ENCODE measurements at places on chromosomes 13 and 19. TPM values are rescaled to one million over a fixed set of nuclear protein-coding genes. Genes with fewer than 3 reads are reported as not detected.

DNA sequence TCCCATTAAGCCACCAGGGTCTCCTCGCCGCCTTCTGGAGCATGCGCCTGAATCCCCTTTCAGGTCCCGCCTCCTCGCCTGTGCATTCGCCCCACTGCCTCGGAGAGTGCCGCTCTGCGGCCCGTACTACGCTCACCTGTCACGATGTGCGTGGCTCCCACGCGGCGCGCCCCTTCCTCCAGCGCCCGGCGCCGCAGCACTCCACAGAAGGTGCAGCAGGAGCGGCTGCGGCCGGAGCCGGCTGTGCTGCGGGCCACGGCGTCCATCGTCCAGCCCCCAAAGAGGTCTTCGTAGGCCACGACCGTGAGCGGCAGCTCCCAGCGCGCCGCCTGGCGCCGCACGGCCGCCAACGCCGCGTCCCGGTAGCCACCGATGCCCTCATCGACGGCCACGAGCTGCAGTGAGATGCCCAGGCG is 4.3 kb downstream of the CTU1 start:
- DNase-seq, result no peak

- no peak for DNase-seq
Observed at GRCh38 chr13:113302986-113303385, 5.9 kb downstream of the LAMP1 start.

- DNase-seq, result no peak
Observed at GRCh38 chr19:41933693-41934426, 5.6 kb upstream of the ERFL start.

GRCh38 chr19:30148039-30148790 is 206.2 kb downstream of the URI1 start:
- DNase-seq, result no peak

GRCh38 chr19:37845932-37846331 is 60.5 kb downstream of the WDR87 start:
- no peak for DNase-seq

GRCh38 chr13:111857336-111857735 is 209.6 kb upstream of the SOX1 start:
- DNase-seq, result no peak

DNA sequence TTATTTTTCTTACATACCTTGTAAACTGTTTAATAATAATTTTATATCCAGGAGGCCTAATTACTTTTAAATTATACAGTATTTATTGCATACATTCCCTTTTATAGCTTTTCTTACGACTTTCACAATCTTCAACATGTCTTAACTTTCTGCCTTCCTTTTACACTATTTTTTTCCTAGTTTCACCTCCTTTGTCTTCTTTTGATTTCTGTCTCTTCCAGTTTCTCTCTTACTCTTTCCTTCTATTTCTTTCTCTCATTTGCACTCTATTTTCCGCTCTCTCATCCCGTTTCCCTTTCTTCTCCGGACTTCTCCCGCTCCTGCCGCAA is 11.5 kb downstream of the ZNF552 start:
- no peak for DNase-seq

- DNase-seq, result no peak
Observed at GRCh38 chr19:31296741-31297390, 52.4 kb downstream of the TSHZ3 start.

- DNase-seq, result no peak
Observed at GRCh38 chr19:43934055-43934984, 762 bp downstream of the ZNF45 start.

- no peak for DNase-seq
Observed at GRCh38 chr19:3243819-3244700, 19.6 kb downstream of the CELF5 start.

GRCh38 chr13:65724226-65724625 is 1505.9 kb downstream of the PCDH9 start:
- DNase-seq, result no peak

DNA sequence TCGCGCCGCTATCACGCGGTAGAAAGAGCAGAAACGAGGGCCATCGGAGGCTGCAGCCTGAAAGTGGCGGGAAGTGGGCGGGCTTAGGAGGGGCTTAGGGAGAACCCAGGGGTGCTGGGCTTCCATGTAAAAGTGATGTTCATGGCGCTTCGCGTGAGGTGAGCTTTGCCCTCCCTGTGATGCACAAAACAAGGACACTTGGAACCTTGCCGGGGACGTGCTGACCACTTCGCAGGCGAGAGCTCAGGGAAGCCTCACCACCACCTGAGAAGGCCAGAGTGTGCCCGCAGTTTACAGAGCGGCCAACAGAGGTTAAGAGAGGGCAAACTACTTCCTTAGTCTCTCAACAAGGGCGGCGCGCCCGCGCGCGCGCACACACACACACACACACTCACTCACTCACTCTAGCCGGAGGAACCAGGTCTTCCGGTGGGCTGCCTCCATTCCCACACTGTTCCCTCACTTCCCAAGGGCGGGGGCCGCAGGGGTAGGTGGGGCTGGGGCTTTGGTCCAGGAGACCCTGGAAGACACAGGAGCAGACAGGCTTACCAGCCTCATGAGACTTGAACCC is 651 bp downstream of the GAPDHS start:
- no peak for DNase-seq

GRCh38 chr19:54310543-54310942 is 2.4 kb downstream of the LILRA5 start:
- DNase-seq, result no peak

GRCh38 chr19:45160870-45161737 is at the start of gene NKPD1:
NKPD1 (minus strand) TSS chr19:45160982; CDS start chr19:45160150, 832 bp downstream.
- no peak for DNase-seq

- DNase-seq, result no peak
Observed at GRCh38 chr13:59877933-59878332, 285.8 kb downstream of the DIAPH3 start.

DNA sequence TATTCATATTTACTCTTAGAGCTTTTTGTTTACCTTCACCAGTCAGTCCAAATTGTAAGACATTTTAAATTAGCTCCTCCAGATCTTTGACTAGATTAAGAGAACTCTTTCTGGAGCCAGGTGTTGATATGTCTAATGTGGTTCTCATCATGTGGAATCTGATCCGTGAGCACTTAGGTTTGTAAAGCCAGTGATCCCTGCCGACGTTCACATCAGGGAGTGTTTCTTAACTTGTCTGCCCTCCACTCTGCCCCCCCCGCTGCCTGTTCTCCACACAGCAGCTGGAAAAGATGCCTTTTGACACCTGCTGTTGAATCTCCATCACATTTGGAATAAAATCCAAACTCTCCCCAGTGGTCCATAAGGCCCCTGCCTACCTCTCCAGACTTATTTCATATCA is 17.7 kb downstream of the METTL21C start:
- no peak for DNase-seq

DNA sequence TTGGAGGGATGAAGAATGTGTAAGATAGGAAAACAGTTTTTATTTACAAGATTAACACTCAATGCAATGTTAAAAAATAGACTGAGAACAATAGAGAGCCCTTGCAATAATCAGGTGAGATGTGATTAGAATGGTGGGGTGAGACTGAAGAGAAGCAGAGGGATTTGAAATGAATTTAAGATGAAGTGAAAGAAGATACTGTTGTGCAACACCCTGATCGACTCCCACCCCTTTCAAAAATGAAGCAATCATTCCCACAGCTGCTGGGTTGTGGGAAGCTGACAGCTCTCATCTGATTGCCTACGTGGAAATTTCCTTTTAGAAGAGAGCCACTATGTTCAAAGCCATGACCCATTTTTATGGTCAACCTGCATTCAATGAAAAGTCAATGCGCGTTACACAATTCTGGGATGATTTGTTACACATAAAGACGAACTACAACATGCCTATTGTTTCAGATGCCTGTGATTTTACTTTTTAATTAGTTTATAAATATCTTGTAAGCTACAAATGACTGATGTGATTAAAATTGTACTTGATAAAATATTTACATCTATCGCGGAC is 1374.8 kb downstream of the PCDH9 start:
- DNase-seq, result no peak

- no peak for DNase-seq
Observed at GRCh38 chr13:73782450-73783449, 351.5 kb downstream of the KLF12 start.

- DNase-seq, result no peak
Observed at GRCh38 chr13:99995104-99995588, 13.6 kb downstream of the ZIC2 start.

The ACTMAP gene
- 4.3 TPM for total RNA-seq

The NDFIP2 gene
- 94.4 TPM for total RNA-seq

The TSSK6 gene
- 3.4 TPM for total RNA-seq

The FCER2 gene
- not detected for total RNA-seq

The CD22 gene
- not detected for total RNA-seq

The TICAM1 gene
- total RNA-seq, result 19.3 TPM

The MYH14 gene
- 102 TPM for total RNA-seq

The CEACAM4 gene
- total RNA-seq, result 1.9 TPM

The LAIR1 gene
- total RNA-seq, result 1.9 TPM

The LIM2 gene
- not detected for total RNA-seq

The TCF3 gene
- 72.4 TPM for total RNA-seq

The LYPD3 gene
- 185 TPM for total RNA-seq

All from suprapubic skin (tissue), 4 donors.